ENCODE measurements at places on chromosomes 11 and 22.

DNA sequence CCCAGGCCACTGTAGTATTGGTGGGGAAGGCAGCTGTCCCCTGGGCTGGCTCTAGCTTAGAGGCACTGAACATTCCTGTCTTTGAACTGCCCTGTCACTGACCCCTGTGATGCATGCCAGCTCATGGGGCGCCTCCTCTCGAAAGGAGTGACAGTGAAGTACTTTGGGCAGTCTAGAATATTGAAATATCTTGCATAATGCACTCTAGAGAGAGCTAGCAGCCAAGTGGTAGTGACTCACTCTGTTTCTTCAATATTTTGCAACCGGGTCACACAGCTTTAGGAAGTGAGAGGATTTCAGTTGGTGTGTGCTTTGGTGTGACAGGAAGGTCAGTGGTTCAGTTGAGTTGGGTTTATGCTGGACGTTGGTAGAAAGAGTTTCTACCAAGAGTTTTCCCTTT is 35.5 kb upstream of the ST14 start:
- no peak for DNase-seq

- no peak for DNase-seq
These were observed 75.7 kb downstream of the KIAA1671 start for GRCh38 chr22:25027959-25028840.

DNA sequence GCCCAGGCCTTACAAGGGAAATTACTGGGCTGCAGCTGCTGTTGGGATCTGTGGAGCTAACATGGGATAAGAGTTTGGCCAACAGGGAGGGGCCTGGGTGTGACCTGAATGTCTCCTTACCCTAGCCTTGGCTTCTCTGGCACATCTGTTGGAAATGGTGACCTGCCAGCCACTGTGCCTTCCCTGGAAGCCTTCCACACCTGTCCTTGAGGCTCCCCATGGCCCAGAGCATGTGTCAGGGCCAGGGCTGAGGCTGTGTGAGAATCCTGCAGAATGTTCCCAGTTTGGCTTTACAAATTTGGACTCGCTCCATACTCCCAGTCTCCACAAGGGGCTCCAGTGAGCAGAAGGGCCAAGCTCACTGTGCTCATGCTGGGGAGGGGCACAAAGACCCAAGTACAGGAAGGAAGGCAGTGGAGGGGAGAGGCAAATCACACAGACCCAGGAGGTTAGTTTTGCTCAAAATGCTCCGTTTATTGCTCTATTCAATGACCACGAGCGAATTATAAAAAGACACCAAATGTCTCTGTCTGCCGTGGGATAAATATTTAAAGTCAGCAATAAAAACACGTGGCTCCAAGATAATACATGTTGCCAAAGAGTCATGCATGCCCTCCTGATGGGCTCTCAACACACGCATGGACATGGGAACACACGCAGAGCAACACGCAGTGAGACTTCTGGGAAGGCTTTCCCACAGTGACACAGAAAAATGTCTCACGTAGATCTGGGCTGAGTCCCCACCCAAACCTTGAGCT is 1.7 kb upstream of the IGSF22 start:
- DNase-seq, result no peak

- no peak for DNase-seq
These were observed 86.1 kb downstream of the APIP start for GRCh38 chr11:34830035-34830434.

DNA sequence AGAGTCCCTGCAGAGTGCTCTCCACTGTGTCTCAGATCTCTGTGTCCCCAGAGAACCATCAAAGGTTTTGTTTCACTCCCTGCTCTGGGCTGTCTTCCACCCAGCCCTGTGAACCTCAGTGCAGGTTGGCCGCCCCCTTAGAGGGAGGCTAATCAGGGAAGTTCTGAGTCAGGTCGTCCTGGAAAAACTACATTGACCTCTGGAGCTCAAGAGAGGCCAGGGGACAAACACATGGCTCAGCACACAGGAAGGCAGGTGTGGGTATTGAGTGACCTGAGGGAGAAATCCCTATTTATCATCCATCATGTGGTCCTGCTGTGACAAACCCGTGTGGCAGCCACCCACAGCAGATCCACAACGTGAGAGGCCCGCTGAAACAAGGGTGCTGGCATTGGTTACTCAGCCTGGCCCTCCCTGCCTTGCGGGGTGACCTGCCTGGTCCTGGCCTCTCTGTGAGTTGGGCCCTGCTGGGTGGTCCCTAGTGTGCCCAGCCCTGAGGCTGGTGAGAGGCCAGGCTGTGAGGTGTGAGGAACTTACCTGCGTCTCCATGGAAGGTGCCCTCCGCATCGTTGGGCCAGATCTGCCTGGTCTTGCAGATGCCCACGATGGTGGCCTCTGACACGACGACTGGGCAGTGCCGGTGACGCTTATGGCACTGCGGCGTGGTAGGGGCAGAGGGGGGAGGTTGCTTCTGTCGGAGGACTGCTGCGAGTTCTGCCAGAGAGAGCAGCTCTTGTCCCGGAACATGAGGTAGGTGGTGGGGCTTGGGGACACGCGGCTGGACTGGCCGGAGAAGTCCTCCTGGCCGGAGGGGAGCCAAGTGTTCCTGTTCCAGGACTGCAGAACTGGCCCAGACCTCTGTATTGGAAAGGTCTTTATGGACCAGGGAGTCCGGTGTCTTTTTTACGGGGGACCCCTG is 669 bp upstream of the BCR start:
- peak; percentile 46 for DNase-seq

GRCh38 chr11:47375020-47375419 is 3.3 kb downstream of the SPI1 start:
- DNase-seq, result no peak

All from NCI-H2171 treated with DMSO at 0.1 percent for 48 hours (cell line).